ENCODE measurements at places on chromosomes 13 and 19.
A peak's percentile ranks its signal among the peaks of the same experiment; 100 is the strongest.

DNA sequence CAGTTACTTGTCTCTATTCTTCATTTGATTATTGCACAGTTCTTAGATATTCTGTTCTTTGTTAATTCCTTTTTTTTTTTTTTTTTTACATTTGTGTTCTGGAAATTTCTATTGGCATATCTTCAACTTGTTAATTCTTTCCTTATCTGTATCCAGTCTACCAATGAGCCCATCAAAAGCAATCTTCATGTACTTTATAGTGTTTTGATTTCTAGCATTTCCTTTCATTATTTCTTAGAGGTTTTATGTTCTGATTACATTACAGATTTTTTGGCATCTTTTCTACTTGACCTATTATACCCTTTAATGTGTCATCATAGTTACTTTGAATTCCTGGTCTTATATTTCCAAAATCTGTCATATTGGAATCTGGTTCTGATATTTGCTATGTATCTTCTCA is 2194.8 kb downstream of the PCDH9 start:
- no peak for DNase-seq

- no peak for DNase-seq
Measured at GRCh38 chr19:18464646-18465045, 26.7 kb upstream of the ISYNA1 start.

- no peak for DNase-seq
Measured at GRCh38 chr13:34216256-34216655, 398.3 kb downstream of the RFC3 start.

DNA sequence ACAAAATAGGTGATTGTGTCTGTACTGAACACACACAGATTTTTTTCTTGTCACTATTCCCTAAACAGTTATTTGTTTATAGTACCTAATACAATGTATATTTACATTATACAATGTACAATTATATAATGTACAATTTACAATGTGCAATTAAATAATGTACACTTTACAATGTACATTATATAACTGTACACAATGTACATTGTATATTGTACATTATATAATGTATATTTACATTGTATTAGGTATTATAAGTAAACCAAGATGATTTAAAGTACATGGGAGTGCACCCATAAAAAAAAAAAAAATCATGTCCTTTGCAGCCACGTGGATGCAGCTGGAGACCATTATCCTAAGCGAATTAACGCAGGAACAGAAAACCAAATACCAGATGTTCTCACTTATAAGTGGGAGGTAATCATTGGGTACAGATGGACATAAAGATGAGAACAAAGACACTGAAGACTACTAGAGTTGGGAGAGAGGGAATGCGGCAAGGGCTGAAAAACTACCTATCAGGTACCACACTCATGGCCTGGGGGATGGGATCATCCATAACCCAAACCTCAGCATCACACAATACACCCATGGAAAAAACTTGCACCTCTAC is 68.1 kb downstream of the ABCC4 start:
- no peak for DNase-seq

- no peak for DNase-seq
Measured at GRCh38 chr13:63629591-63629990, 2213.9 kb upstream of the PCDH20 start.

DNA sequence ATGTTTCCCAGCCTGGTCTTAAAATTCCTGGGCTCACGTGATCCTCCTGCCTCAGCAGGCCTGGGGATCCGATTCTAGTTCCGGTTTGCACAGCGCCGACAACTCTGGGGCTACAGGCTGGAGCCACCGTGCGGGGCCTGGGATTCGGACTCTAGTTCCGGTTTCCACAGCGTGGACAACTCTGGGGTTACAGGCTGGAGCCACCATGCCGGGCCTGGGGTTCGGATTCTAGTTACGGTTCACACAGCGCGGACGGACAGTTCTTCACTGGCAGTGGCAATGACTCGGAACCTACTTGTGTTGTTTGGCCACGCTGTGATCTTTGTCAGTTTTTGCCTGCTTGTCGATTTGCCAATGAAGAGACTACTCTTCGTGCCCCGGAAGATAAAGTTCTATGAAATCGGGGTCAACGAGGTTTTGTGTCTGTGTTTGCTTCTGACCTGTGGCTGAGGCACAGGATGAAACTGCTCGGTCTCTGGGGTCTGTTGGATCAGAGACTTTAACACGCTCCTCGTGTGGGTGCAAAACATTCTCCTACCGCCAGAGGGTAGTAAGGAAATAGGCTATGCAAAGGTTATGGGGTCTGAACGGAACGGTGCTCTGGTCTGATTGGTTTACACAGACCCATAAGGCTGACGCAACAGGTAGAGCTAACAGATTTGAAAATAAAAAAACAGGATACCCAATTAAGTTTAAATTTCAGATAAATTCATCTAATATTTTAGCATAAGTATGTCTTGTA is 12.1 kb upstream of the ZSCAN1 start:
- DNase-seq, result peak; percentile 58

GRCh38 chr19:6963244-6963852 is 57.9 kb downstream of the MBD3L2B start:
- no peak for DNase-seq

- no peak for DNase-seq
Measured at GRCh38 chr19:46659151-46660007, 1.6 kb downstream of the DACT3 start.

- no peak for DNase-seq
Measured at GRCh38 chr19:2374808-2375207, 14.7 kb downstream of the TMPRSS9 start.

DNA sequence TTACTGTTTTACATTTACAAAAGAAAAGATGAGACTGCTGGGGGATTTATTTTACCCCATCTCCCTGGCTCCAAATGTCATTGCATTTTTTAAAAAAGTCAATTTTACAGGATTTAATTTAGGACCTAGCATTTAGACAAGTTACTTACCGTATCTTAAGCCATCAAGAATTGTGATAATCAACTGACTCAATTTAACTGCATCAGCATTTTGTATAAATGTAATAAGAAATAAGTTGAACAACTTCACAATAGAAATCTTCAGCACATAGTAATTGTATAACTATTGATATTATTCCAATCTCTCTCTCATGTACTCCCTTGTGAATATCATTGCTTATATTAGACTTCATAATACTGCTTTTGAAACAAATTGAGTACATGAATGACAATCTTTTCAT is 907.5 kb upstream of the SLC10A2 start:
- DNase-seq, result no peak

- DNase-seq, result no peak
Measured at GRCh38 chr13:30711837-30712236, 23.5 kb upstream of the ALOX5AP start.

DNA sequence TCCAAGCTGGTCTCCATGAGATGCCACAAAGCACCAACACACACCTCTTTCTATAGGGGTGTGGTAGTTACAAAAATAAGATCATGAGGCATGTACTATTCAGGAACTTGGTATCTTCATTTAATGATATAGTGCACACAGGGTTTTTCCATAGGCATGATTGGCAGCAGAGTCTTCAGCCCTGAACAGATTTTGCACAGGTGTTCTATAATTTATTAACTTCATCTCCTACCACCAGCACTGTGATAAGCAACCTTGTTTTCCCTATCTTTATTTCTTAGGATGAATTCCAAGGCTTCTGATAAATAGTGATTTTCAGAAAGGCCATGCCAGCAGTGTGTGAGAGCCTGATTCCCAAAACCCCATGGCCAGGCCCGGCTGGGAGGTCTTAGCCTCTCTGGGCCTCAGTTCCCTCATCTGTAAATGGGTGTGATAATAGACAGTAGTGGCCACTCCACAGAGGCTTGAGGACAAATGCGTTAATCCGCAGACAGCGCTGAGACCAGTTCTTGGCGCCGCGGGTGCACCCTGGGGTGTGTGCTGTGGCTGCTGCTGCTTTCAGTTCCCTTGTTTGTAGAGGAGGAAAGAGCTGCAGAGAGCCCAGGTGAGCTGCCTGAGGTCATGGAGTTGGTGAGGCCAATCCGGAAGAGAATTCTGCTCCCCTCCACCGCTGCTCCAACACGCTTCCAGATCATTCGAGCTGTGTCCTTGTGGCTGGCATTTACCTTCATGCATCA is 33.1 kb downstream of the DHRS12 start:
- DNase-seq, result no peak
